ENCODE measurements at places on chromosomes 2 and 18.

DNA sequence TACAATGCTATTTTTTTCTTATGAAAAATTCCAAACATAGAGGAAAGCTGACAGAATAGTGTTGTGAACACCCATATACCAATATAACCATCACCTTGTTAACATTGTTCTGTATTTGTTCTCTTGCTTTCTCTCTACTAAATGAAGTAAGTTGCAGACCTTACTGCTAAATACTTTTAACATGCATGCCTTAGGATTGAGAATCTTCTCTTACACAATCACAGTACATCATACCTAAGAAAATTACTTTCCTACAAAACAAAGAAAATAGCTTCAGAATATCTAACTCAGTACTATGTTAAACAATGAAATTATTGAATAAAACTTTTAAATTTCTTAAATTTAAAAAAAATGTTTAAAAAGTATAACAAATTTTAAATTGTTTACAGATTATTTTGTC lies 136.5 kb downstream of the UBR3 start:
- no peak for DNase-seq

DNA sequence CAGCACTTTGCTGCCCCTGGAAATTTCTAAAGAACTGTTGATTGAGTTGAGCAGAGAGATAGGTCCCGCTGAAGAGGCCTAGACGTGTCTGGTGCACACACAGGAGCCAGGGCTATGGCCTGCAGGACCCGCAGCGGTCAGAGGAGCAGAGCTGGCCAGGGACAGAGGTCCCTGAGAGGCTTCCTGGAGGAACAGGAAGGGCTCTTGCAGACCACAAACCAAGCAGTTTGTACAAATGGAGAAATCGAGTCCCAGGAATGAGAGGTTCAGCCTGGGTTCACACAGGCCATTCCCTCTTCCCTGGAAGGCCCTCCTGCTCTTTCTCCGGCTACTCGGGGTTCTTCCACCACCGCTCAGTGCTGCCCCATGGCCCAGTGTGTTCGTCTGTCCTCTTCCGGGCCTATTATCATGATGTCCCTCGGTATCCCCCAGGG lies 1.2 kb upstream of the BIN1 start:
- no peak for DNase-seq

- DNase-seq, result no peak
Observed at GRCh38 chr2:19790291-19790690, 111.5 kb downstream of the TTC32 start.

GRCh38 chr2:160674146-160674750 lies 180.6 kb upstream of the RBMS1 start:
- peak; percentile 98 for DNase-seq

- no peak for DNase-seq
Observed at GRCh38 chr18:12009581-12010140, 28.4 kb downstream of the IMPA2 start.

- no peak for DNase-seq
Observed at GRCh38 chr2:168993538-168993937, 37.6 kb downstream of the ABCB11 start.

- no peak for DNase-seq
Observed at GRCh38 chr2:101349893-101350662, 37.2 kb downstream of the CREG2 start.

Measured in NCI-H2171 treated with DMSO at 0.1 percent for 48 hours (cell line).